Neural progenitor cell (in vitro differentiated cells): ENCODE measurements at places on chromosomes 7 and 10. TPM values are rescaled to one million over a fixed set of nuclear protein-coding genes. Genes with fewer than 3 reads are reported as not detected.

NUTM2A gene
- 0.69 and 1.9 TPM in 2 replicates for total RNA-seq

RBM20 gene
- 0.28 and 0.32 TPM in 2 replicates for total RNA-seq

CAMK2B gene
- 0.09 and 0.31 TPM in 2 replicates for total RNA-seq

SPDYE6 gene
- not detected in 2 replicates for total RNA-seq

CROT gene
- total RNA-seq = 24.7 and 53.4 TPM in 2 replicates

MSS51 gene
- 1.4 and 2.2 TPM in 2 replicates for total RNA-seq

TLX1 gene
- total RNA-seq = not detected in 2 replicates

ANK3 gene
- total RNA-seq = 42.6 and 54.1 TPM in 2 replicates

PIP gene
- not detected in 2 replicates for total RNA-seq

VWDE gene
- total RNA-seq = 9.8 and 10.5 TPM in 2 replicates
